ENCODE measurements at places on chromosomes 1 and 21.

GRCh38 chr1:29975036-29975694 is 738.8 kb downstream of the PTPRU start:
- DNase-seq, result no peak

- DNase-seq, result no peak
Observed at GRCh38 chr1:39877231-39877778, 6.0 kb downstream of the TRIT1 start.

DNA sequence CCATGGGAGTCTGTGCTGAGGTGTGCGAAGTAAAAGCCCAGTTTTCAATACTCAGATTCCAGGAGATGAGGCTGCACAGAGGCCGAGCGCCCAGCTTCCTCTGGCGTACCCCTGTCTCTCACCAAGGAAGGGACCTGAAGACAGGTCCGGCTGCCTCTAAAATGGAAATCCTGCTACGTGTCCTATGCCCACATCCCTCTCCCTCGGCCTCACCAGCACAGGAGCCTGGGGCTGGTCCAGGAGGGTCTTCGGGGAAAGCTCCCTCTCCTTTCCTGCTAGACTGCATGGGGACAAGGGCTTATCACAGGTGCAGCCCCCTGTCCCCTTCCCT is 392 bp downstream of the MRPL55 start:
- DNase-seq, result no peak

DNA sequence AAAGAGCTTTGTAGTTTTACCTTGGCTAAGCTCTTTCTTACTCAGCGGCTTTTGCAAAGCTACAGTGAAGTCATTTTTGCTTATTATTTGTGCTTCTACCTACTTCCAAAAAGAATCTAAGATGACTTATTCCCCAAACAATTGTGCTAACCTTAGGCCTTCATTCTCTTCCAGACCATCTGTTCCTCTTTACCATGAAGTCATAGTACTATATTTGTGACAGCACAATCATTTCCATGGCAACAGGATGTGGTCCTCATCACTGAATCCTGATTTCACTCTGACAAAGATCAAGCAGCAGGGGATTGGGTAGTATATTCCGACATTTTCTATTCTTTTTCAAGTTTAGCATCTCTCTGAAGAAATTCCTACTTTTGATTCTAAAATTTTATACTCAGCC is 24.8 kb upstream of the NMNAT2 start:
- DNase-seq, result no peak

GRCh38 chr1:155085504-155086127 is 7.0 kb downstream of the EFNA3 start:
- DNase-seq, result no peak

DNA sequence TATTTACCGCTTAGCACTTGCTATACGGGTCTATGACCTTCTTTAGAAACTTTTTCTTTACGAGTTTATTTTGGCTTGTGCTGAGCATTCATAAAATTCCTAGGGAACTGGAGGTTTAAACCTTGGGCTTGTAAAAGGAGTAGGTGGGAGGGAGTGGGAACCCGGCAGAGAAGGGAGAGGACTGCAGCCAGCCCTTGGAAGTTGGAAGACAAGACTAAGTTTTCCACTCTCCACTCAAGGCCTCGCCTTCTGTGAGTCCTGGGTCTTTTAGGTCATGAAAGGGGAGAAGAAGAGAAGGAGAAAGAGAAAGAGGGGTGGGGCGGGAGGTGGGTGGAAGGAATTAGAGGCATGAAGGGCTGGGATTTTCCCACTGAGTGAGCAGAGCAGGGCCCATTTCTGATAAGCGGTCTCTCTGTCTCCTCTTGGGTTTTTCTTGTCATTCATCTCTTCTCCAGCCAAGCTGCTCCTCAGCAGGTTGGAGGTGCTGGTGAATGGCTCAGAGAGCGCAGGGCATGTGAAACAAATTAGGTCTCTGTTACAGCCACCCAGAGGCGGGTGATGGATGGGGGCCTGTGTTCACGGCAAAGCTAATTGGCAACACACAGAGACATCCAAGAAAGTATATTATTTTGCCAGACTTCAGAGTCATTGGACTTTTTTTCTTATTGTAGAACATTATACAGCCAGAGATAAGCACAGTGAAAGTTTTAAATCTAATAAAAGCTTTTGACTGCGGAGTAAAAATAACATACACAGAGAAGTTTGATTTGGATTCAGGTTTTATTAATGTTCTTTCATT is 247.3 kb downstream of the FOXD2 start:
- no peak for DNase-seq
